SK-N-SH treated with all-trans-retinoic acid at 6 μM for 48 hours (cell line): ENCODE measurements at places on chromosomes 12 and 14.

- peak; percentile 99 for ATAC-seq
Measured at GRCh38 chr12:126874427-126875026, 1392.4 kb upstream of the TMEM132C start.

DNA sequence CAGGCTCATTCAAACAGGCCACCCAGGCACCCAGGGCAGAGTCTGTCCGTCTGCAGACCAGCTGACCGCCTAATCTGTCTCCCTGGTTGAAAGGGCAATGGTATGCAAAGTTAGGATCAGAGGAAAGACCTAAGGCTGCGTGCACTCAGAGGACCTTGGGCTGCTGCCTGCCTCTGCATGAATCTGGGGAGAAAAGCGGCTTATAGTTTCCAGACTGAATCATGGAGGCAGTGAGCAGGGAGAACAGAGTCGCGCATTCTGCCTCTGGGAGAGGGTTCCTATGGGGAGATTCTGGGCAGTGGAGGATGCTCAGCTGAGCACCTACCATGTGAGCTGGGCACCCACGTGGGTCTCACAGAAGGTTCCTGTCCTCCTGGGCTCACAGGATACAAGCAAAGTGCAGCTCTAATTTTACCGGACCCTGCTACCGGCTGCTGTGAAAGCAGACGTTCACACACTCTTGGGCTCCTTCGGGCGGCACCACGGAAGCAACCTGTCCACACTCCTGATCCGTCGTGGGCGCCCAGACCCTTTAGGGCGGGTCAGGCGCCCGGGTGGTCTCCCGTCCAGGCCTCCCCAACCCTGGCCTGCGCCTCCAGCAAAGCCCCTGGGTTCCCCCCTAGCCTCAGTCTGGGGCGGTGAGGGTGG, 772 bp downstream of the SCARB1 start:
- peak; percentile 50 for ATAC-seq

DNA sequence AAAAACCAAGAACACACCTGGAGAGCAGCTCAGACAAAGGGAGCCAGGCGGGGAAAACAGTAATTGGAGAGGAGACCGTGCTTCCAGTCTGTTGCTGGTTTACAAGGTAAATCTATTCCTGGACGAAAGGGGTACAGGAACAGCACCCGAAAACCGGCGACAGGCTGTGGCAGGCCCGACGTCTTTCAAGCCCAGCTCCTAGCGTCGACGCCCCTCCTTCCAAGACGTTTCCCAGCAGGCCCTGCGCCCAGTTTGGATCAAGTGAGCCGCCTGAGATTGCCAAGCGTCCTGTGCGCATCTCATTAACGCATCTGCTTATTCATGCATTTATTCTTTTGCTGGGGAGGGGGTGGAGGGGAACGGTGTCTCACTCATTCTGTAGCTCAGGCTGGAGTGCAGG, 1.4 kb downstream of the C12orf56 start:
- ATAC-seq = no peak

DNA sequence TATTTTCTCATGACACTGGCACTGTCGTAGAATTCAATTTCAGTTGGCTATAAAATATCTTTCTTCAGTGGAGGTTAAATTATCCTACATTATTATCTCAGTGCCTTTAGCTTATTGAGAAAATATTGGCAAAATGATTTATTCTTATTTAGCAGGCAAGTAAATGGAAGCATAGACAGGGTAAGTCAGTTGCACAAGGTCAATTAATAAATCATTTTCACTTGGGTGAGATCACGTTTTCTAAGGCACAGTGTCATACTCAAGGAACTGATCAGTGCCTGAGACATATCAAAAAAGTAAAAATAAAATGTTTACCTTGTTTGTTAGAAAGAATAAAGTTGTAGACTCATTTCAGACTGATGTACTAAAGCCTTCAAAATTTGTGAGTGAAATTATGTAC, 95.0 kb downstream of the ACSS3 start:
- no peak for ATAC-seq

GRCh38 chr12:63419154-63419553, 249.1 kb downstream of the DPY19L2 start:
- no peak for ATAC-seq

DNA sequence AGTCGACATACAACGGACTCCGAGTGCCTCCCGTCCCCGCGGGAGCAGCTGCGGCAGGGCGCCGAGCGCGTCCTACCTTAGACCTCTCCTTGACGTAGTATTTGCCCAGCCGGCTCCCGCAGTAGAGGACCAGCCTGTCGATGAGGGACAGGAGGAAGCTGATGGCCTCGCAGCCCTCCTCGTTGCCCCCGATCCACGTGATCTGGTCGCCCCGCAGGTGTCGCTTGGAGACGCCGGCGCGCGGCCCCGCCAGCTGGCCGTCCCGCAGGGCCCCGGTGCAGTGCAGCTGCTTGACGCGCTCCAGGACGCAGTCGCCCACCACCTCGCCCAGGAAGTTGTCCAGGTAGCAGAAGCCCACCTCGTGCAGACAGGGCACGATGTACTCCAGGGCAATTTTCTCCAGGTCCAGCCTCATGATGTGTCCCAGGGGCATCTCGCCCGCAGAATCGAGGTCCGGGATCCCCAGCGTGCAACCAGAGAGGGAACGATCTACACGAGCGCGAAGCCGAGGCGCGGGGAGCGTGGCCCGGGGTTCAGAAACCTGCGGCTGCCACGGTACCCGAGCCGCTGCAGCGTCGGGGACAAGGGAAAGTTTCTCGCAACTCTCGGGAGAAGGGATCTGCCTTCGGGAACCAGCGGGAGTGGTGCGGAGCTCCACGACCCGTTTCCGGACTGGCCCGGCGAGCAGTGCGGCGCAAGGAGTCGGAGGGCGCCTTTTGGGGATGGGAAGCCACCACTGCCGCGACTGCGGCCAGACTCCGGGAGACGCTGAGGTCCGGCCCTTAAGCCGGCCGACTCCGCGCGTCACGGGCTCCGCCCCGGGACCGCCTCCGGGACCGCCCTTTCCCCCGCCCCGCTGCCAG, at the start of gene EGLN3:
Gene EGLN3 (minus strand): TSS at position 755 of the 863 bp plus-strand sequence. CDS start 322 bp downstream, at position 433.
- ATAC-seq = peak; percentile 98

GRCh38 chr12:19190292-19191031, 60.9 kb downstream of the PLEKHA5 start:
- peak; percentile 34; the same call in 2 of the 3 replicates for ATAC-seq

DNA sequence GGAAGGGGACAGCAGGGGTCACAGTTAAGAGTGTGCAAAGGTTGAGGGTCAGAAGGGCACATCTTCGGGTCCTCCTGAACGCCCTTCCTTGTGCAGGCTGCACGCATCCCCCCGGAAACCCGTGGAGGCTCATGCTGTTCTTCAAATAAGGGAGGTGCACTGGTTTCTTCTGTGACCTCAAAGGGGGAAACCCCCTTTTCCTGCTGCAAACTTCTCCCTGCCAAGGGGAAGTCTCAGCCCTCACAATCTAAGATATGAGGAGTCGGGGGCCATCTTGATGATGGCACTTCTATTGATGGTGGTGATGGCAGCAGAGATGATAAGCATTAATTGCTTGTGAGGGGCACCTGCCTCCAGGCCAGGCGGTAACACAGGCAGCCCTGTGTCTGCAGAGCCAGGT, 40.0 kb downstream of the ISCA2 start:
- no peak for ATAC-seq

DNA sequence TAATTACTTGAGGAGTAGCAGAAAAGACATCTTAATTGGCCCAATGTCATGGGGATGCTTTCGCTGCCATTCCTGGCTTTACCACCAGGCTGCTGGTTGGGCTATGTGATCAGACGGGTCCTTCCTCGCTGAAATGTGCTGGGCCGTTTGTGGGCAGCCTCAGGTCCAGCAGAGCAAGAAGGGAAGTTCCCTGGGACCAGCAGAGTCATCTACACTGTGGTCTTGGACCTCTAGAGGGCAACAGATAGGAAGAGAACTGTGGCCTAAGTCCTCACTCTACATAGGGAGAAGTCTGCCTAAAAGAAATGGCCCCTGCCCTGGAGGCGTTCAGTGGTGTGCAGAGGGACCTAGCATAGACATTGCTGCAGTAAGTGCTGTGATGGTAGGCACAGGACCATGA, 10.9 kb downstream of the EVL start:
- ATAC-seq = peak; percentile 55

DNA sequence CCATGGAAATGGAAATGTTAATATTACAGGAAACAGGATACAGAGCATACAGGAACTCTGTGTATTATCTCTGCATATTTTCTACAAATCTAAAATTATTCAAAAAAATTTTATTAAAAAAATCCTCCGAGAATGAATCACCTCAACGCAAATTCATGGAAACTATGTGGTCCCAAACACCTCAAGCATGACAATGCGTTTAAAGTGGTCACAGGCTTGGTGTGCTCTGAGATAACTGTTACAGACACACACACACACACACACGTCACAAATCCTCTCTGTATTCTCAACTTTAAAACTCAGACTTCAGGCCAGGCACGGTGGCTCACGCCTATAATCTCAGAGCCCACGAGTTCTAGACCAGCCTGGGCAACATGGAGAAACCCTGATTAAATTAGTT, 45.3 kb upstream of the MTERF2 start:
- no peak for ATAC-seq

GRCh38 chr12:123036466-123037285, 56.2 kb downstream of the ARL6IP4 start:
- ATAC-seq = no peak

GRCh38 chr12:91542067-91542466, 359.4 kb upstream of the DCN start:
- ATAC-seq = no peak

GRCh38 chr12:80064269-80064668, 35.1 kb upstream of the OTOGL start:
- no peak for ATAC-seq
